Foreskin keratinocyte (primary cell): ENCODE measurements at places on chromosomes 7 and 10. TPM values are rescaled to one million over a fixed set of nuclear protein-coding genes. Genes with fewer than 3 reads are reported as not detected.

GRCh38 chr10:27815261-27815660 is 69.6 kb upstream of the MKX start:
- DNase-seq: no peak

DNA sequence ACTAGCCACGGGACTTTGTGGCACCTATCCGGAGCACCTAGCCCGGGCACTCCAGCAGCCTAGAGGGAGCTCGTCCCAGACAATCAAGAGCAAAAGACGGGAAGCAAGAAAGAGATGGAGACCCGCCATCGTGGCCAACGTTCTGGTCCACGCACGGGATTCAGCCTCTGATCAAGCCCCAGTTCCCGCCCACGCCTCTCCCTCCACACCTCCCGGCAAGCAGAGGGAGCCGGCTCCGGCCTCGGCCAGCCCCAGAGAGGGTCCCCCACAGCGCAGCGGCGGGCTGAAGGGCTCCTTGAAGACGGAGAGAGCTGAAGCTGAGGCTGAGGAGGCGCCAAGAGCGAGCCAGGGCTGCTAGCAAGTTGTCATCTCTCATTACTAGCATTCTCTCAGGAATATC is 992 bp upstream of the SLC39A12 start:
- no peak for DNase-seq

The VAX1 gene
- polyA plus RNA-seq: 0.07 and 0.15 TPM in 2 replicates

- peak; percentile 98 for DNase-seq
Measured at GRCh38 chr10:11551916-11552602, 59.4 kb downstream of the USP6NL start.

The MUC3A gene
- 0.37 and 0.77 TPM in 2 replicates for polyA plus RNA-seq

DNA sequence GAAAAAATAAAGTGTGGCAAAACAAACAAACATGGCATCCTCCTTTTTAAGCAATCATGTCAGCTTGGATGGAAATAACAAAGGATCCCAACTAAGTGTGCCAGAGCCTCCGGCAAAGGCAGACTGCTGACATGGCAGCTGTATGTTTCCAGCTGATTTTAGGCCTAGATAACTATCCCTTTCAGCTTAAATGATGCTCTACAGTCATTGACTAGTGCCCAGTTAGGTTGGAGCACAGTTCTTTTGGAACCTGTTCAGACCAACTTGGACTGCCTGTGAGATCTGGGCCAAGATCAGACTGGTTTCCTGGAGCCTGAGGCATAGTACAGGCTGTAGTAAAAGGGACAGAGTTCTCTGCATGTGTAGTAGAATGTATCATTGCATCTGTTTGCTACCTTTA is 128.7 kb downstream of the DYNC1I1 start:
- DNase-seq: no peak

The FAM24B gene
- 9.2 and 10.0 TPM in 2 replicates for polyA plus RNA-seq

- DNase-seq: no peak
Measured at GRCh38 chr7:139777133-139777891, 486 bp downstream of the HIPK2 start.

DNA sequence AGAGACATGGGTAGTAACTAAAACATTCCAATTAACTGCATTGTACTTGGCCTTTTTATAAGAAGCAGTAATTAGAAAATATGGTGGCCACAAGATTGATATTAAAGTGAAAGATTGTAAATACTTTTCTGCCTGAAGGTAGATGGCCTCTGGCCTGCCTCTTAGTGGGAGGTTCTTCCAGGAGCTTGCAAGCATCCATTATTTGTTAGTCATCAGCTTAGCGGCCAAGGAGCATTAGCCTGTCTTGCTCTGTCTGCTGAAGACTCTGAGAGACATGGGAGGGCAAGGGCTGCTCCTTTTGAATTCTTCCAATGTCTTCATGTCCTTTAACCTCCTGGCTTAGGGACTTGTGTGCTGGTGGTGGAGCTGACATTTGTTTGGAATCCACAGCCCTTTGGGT is 80.4 kb downstream of the TCF7L2 start:
- DNase-seq: no peak

The SPOCK2 gene
- 0.11 and 0.18 TPM in 2 replicates for polyA plus RNA-seq

GRCh38 chr10:7890781-7891180 is 72.5 kb downstream of the TAF3 start:
- DNase-seq: no peak

DNA sequence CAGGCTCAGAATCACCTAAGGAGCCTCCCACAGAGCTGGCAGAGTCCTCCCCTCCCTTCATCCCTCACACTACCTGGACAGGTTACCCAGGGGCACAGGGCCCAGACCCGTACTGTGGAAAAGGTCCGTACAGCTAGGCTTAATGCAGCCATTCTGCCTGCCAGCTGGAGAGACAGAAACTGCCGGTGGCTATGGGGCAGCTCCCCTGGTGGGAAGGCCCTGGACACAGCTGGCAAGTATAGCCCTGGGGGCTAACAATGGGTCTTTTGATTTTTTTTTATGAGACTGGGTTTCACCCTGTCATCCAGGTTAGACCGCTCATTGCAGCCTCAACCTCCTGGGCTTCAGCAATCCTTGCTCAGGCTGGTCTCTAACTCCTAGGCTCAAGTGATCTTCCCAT is 68.3 kb downstream of the GNA12 start:
- no peak for DNase-seq

- DNase-seq: no peak
Measured at GRCh38 chr7:37390114-37390513, 58.5 kb downstream of the ELMO1 start.

DNA sequence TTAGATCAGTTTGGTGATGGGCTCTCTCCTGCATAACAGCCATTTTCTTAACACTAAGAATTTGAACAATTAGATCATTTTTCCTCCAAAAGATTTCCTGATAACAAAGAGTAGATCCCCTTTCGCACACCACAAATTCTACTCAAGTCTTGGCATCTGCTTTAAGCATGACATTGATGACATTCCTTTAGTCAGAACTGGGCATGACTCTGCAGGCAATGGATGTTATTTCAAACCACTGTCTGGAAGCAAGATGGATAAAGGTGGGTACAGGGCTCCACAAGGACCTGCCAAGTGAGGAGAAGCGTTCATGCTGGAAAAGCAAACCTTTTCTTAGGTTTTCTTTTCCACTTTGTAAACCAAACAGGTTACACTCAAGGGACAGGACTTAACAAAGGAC is 123.5 kb downstream of the GLCCI1 start:
- peak; percentile 60 for DNase-seq

- DNase-seq: no peak
Measured at GRCh38 chr10:71982269-71983178, 18.3 kb downstream of the CHST3 start.

The METTL27 gene
- 14.3 and 24.7 TPM in 2 replicates for polyA plus RNA-seq

DNA sequence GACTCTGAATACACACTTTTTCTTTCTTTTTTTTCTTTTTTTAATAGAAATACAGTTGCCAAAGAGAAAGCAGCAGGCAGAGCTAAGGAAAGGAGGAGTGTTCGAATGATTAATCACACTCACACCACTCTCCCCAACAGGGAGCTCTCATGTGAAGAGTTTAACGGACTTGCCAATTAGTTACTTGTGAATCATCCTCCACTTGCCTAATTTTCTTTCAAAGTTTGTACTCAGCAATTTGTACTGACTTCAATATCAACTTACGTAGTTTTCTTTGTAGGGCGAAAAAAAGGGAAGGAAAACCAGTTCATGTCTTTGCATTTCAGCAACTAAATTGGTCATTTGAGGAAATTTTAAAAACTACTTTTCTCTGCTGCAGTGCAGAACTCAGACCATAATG is 109.2 kb downstream of the PIP4K2A start:
- peak; percentile 25 for DNase-seq

DNA sequence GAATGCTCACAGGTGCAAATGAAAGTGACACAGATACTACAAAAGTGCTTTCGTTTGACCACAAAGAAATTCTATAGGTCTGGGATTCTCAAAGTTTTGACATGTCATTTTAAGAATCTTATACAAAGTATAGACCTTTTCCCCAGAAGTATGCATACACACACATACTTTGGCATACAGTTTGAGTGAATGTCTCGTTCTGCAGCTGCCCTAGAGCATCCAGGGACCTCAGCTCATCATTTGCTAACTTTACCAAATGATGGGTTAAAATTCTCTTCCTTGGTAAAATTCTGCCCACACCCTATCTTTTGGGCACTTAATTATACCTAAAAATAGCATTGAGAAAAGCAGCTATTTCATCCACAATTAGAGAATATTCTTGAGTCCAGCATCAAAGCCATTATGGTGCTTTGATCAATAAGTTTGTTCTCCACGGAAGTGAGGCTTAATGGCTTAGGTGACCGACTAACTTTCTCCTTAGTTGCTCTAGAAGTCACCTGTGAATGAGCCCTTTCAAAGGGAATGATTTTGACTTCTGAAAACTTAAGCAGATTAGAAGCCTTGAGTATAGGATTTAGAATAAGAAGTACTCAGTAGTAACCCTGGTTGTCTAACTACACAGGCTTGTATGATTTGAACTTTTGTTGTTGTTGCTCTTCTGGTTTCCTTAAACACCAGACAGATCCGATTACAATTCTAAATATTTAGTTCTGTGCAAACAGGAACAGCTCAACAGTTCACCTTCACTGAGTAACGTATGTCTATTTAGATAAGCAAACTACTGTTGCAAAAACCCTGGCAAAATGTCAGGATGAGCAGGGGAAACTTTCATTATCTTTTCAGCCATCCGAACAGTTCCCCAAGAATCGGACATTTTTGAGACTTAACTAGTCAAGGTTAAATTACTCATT is 70.6 kb downstream of the CNNM2 start:
- DNase-seq: no peak

The TMEM184A gene
- polyA plus RNA-seq: 1.2 and 1.3 TPM in 2 replicates

- peak; percentile 84 for DNase-seq
Measured at GRCh38 chr7:64849250-64849923, 53.7 kb upstream of the ZNF273 start.

DNA sequence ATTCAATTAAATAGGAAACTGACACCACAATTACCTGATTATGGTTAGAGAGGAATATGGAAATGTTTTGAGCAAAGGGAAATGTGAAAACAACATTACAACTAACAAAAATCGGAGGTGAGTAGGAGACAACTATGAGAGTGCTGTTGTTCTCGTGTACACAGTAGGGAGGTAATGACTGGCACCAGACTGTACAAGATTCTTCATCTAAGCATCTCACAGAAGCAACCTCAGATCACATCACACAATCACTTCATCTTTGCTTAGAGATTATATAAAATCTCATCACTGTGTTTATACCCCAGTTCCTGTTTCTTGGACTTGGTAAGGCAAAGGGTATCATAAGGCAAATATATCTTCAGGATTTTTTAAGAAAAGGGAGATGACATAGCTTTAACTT is 14.9 kb downstream of the ABLIM1 start:
- DNase-seq: no peak

GRCh38 chr10:90642650-90643049 is 215.2 kb downstream of the HTR7 start:
- DNase-seq: no peak

The GRID1 gene
- polyA plus RNA-seq: not detected in 2 replicates

The MTPN gene
- polyA plus RNA-seq: 50.4 and 58.2 TPM in 2 replicates

- DNase-seq: peak; percentile 16
Measured at GRCh38 chr7:102978284-102978683, 65.5 kb downstream of the LRRC17 start.

- DNase-seq: peak; percentile 54
Measured at GRCh38 chr10:60572511-60573194, 183.0 kb upstream of the ANK3 start.

GRCh38 chr7:149685455-149685854 is 87.9 kb downstream of the ZNF467 start:
- DNase-seq: no peak

DNA sequence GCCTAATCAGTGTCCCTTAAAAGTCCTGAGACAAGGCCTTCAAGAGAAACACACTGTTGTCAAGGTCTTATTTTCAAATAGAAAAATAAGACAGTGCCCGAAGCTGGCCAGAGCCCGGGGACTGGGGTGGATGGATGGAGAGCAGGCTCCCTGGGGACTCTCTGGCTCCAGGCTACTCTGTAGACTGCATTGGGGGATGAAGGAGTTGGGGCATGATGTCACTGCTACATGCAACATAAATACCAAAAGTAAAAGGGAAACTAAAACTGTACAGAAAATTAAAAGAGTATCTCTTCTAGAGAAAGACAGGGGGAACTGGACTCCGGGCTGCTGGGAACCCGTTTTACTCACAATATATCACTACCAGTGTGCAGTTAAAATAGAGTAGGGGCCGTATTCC is 629.8 kb downstream of the KCNMA1 start:
- no peak for DNase-seq

GRCh38 chr7:112874909-112875308 is 84.7 kb upstream of the TMEM168 start:
- no peak for DNase-seq

DNA sequence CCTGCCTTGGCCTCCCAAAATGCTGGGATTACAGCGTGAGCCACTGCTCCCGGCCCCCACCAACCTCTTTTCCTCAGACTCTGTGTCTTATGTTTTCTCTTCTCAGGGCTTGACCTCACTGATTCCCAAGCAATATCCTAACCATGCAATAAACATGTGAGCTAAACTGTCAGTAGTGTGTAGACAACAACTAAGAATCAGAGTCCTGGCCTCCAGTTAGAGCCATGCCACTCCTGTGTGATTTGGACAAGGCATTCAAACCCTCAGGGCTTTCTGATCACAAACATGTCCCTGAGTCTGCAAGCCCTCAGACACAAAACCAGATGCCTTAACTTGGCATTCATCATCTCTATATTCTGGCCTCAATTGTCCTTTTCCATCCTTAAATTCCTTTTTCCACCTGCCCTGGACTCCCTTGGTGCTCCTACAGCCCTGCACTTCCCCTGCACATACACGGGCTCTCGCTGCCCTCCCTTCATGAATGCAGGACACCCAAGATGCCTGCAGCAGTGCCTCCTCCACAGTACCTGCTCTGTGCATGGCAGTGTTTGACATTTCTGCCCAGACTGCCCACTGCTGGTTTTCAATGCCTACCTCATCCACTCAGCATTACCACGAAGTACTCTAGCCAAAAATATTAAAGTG is 142.8 kb downstream of the CYP26A1 start:
- DNase-seq: no peak

DNA sequence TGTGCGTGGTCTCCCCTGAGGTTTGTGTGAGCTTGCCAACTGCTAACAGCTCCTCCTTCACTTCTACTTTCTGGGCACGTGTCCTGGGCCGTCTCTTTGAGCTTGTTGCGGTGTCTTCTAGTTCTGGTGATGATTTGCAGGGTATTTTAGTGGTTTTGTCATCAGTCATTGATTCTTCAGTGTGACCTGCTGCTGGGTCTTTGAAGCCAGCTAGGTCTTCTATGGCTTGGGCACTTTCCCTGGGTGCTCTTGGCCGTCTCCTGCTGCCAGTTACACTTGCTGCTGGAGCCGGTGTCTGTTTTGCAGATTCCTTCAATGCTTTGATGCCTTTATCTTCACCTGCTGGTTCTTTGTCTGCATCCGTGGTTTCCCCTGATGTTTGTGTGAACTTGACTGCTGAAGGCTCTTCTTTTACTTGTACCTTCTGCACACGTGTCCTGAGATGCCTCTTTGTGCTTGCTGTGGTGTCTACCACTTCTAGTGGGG is 23.0 kb downstream of the MKI67 start:
- no peak for DNase-seq

- DNase-seq: no peak
Measured at GRCh38 chr7:154304231-154304630, 252.0 kb downstream of the DPP6 start.

The FAM13C gene
- polyA plus RNA-seq: 0.11 TPM in 2 replicates

- no peak for DNase-seq
Measured at GRCh38 chr10:123645615-123646014, 20.5 kb upstream of the GPR26 start.

The IGFBP3 gene
- 0.58 and 0.64 TPM in 2 replicates for polyA plus RNA-seq
